ENCODE measurements at places on chromosomes 16 and 17.

- no peak for DNase-seq
These were observed 20.1 kb downstream of the GPRC5B start for GRCh38 chr16:19864566-19864965.

GRCh38 chr16:21083729-21084268, 66.8 kb downstream of the DNAH3 start:
- peak; percentile 93 for DNase-seq

DNA sequence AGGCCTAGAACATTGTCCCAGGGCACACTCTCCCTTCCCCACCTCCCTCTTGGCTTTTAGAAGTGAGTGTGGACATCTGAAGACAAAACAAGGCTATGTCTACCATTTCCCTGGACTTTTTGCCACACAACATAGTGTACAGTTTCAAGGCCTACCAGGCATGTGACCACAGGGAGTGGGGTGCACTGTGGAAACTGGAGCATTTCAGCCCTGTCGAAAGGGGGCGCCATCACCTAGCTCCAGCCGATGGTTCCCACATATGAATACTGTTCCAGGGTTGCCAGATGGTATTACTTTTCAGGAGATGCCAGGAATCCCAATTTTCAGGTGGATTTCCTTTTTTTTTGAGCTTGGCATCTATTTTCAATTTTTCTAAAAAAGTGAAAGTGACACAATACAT, 140.7 kb downstream of the KATNIP start:
- peak; percentile 60 for DNase-seq

DNA sequence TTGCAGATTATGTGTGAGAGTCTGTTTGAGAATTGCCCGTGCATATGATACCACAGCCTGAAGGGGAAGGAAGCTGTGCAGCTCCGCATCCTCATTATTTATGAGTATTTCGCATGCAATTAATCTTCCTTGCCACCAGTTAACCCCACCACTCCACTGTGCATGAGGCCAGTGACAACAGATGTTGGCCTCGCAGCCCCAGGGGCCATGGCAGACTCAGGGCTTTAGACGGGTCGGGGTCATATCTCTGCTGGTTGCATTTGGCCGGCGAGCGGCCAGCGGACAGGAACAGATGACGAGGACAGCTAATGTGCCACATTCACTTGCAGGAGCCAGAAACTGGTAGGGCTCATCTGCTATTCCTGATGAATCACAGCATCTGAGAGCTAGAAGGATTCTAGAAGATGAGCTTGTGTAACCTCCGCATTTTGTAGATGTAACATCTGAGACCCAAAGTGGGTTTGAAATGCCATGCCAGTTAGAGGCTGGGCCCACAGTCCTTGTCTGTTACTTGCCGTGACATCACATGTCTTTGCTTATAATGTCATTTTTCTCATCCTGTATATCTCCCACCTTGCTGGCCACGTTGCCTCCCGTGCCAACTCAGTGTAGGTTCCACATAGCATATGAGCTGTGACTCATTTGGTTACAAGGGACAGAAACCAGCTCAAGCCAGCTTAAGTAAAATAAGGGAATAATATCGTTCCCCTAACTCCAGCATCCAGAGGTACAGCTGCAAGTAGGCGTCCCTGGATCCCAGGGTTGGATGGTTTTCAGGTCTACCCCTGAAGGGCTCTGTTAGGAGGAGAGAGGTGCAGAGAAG, 137.2 kb downstream of the SNX29 start:
- DNase-seq = no peak

- no peak for DNase-seq
These were observed 44.9 kb downstream of the TMEM235 start for GRCh38 chr17:78276098-78276887.

GRCh38 chr17:37373530-37374159, 2.1 kb upstream of the C17orf78 start:
- DNase-seq = peak; percentile 95

- no peak for DNase-seq
These were observed 74.2 kb upstream of the MARCHF10 start for GRCh38 chr17:62882284-62882683.

DNA sequence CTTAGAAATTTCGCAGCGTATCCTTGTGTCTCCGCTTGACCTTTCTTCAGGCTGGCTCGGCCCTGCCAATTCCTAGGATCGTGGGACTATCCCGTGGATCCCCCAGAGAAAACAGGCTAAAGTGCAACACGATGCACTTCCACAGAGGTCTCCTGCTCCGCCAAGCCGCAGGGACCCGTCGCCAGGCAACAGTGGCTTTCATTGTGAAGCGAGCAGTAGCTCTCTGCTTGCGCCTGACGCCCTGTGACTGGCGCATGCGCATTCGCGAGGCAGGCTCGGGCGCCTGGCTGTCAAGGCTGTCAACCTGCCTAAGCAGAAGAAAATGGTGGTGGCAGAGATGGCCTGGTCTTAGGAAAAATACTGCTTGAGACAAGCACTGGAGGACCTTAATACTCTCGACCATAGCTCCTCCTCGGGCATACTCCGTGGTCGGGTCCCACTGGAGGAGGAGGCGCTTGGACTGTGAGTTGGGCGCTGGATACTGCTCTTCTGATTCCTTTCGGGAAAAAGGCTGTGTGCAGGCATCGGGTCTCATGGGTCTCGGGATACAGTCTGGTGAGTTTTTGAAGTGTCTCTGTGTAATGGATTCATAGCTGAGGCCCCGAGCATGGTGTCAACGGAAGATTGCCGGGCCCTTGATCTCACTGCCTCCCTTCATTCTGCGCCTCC, 2336.1 kb downstream of the TP53TG3F start:
- DNase-seq = no peak

GRCh38 chr17:17350491-17351355, 47.5 kb downstream of the NT5M start:
- peak; percentile 79 for DNase-seq
